ENCODE measurements at places on chromosomes 1 and 21.

GRCh38 chr1:216903382-216903740 is 180.1 kb upstream of the ESRRG start:
- no peak for DNase-seq

DNA sequence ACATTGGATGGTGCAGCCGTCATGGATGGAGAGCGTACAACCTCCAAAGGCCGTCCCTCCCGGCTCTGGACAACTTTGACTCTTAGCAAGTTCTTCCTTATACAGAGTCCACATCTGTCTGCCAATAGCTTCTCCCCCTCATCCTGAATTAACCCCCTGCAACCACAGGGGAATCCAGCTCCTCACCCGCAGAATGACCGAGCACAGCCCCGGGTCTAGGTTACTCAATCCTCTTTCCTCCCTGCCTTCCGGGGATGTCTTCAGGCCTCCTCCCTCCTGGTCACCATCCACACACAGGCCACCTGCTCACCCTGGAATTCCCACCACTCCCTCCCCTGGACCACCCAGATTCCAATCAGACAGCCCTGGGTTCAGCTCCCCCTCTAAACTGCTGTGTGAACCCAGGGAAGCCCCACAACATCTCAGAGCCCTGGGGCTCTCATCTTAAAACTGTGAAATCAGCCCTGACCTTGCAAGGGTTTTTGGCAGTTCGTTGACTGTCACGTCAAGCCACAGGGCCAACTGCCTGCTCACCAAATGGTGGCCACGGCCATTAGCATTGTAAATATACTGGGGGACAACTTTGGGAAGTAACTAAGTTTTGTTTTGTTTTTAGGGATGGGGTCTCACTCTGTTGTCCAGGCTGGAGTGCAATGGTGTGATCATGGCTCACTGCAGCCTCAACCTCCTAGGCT is 54.2 kb downstream of the HSPG2 start:
- DNase-seq: no peak

DNA sequence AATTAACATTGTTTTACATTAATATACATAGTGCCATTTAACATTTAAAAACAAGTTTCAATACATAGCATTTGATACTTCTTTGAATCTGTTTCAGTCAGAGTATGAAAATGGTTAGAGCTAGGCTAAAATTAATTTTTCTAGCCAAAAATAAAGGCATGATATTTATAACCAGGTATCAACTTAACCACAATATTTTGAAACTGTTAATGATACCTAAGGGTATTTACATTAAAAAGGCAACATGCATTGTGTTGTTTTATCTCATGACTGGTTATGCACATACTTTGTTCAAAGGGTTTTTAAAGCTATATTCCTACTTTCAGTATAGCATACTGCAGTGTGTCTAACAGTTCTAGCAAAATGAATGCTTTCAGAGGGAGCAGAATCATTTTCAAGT is 130.0 kb downstream of the HS2ST1 start:
- no peak for DNase-seq

GRCh38 chr1:159750621-159751020 is 30.1 kb upstream of the DUSP23 start:
- DNase-seq: no peak

GRCh38 chr1:204464701-204465100 is 29.9 kb downstream of the PIK3C2B start:
- no peak for DNase-seq

GRCh38 chr1:2282556-2283270 is 54.6 kb downstream of the SKI start:
- no peak for DNase-seq

- no peak for DNase-seq
Observed at GRCh38 chr1:90370686-90371447, 346.2 kb downstream of the BARHL2 start.

DNA sequence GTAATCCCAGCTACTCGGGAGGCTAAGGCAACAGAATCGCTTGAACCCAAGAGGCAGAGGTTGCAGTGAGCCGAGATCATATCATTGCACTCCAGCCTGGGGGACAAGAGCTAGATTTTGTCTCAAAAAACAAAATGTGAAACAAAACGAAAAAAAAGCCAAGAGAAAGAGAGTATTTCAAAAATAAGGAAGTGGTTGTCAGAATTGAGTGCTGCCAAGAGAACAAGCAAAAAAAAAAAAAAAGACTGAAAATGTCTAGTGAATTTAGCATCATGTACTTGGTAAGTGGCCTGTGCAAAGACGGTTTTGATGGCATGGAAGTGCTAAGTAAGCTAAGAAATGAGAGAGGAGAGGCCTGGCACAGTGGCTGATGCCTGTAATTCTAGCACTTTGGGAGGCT is 14.3 kb downstream of the KPNA6 start:
- no peak for DNase-seq

- no peak for DNase-seq
Observed at GRCh38 chr1:90186506-90187322, 191.8 kb downstream of the ZNF326 start.

GRCh38 chr1:64263856-64264255 is 60.4 kb downstream of the UBE2U start:
- DNase-seq: no peak

DNA sequence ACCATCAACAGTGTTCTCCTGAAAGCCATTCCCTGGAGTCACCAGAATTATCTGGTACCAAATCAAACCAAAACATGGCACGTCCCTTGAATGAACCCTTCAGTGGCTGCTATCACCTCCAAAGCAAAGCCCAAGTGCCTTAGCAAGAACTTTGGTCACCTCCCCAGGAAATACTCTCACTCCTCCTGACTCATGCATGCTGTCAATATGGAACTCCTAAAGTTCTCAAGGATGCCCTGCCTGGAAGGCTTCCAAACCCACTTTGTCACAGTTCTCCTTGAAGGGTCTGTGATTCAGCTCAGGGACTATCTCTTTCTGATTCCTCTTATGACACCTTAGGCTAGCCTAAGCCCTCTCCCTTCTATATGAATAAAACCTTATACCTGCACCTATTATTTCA is 146.1 kb upstream of the RUNX1 start:
- DNase-seq: no peak

All from SHP77 treated with DMSO at 0.1 percent for 48 hours (cell line).